ENCODE measurements at places on chromosomes 1 and 21.

- DNase-seq = no peak
Observed at GRCh38 chr21:35984654-35985361, 75.5 kb downstream of the SETD4 start.

- DNase-seq = no peak
Observed at GRCh38 chr1:109794319-109795132, 30.8 kb upstream of the EPS8L3 start.

- no peak for DNase-seq
Observed at GRCh38 chr1:111364690-111365089, 62.8 kb downstream of the OVGP1 start.

DNA sequence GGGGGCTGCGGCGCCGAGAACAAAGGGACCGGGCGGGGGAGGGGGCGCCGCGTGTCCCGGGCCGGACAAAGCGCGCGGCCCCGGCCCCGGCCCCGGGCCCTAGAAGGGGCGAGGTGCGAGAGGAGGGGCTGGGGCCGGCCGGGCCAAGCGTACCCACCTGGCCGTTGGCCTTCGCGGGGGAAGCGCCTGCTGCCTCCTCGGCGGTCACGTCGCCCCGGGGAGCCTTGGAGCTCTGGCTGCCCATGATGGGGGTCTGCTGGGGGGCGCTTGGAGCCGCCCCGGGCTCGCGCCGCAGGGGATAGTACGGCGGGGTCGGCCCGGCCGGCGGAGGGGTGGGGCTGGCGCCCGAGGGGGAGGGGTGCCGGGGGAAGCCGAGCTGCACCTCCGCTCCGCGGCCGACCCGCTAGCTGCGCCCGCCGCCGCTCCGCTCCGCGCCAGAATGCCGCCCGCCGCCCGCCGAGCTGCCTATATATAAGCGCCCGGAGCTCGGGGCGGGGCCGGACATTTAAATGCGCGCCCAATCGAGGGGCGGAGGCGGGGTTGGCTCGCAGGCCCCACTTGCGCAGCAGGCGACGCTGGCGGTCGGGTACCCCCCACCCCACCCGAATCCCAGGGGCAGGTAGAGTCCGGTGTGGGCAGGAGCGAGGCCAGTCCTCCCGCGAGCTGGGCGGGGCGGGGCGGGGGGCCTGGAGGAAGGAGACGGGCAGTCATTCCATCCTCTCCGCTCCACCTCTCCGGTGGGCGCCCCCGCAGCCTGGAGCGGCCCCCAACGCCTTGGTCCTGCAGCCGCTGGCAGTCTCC lies at the start of gene MARCKSL1:
Gene MARCKSL1 (minus strand): TSS at position 444 of the 801 bp plus-strand sequence. CDS start 200 bp downstream, at position 244.
- DNase-seq = peak; percentile 89

- DNase-seq = no peak
Observed at GRCh38 chr1:80258659-80259058, 1252.1 kb upstream of the ADGRL4 start.

- no peak for DNase-seq
Observed at GRCh38 chr1:95067062-95067461, 5.7 kb downstream of the ALG14 start.

- no peak for DNase-seq
Observed at GRCh38 chr1:186206048-186206570, 168.9 kb downstream of the TPR start.
